Fibroblast of skin of left biceps (primary cell): ENCODE measurements at places on chromosomes 7 and 10.

- peak; percentile 35 for DNase-seq
Measured at GRCh38 chr7:92916770-92917224, 80.4 kb upstream of the CDK6 start.

GRCh38 chr7:137682596-137682995 is 164.2 kb downstream of the DGKI start:
- peak; percentile 40 for DNase-seq

- no peak for DNase-seq
Measured at GRCh38 chr10:70917635-70918034, 29.3 kb upstream of the PCBD1 start.

DNA sequence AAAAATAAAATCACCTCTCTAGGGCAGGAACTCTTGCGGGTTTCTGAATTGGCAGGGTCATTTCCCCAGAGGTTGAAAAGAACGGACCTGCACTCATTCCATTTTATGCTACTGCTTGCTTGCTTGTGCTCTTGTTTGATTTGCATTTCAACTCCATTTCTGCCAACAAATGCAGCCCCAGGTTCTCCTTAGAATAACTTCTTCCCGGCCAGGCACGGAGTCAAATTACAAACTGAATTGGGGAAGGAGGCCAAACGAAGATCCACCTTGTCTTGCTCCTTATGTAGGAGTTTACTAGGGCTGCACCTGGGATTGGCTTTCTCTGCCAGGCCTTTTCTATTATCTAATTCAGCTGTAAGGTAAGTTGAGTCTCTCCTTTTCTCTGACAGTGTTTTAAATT is 79.6 kb downstream of the HGF start:
- DNase-seq: no peak
